ENCODE measurements at places on chromosomes 2 and 18.

GRCh38 chr2:145715601-145716000 is 1195.7 kb upstream of the ZEB2 start:
- DNase-seq, result no peak

GRCh38 chr2:209424199-209424701 is 403 bp downstream of the MAP2 start:
- DNase-seq, result no peak

DNA sequence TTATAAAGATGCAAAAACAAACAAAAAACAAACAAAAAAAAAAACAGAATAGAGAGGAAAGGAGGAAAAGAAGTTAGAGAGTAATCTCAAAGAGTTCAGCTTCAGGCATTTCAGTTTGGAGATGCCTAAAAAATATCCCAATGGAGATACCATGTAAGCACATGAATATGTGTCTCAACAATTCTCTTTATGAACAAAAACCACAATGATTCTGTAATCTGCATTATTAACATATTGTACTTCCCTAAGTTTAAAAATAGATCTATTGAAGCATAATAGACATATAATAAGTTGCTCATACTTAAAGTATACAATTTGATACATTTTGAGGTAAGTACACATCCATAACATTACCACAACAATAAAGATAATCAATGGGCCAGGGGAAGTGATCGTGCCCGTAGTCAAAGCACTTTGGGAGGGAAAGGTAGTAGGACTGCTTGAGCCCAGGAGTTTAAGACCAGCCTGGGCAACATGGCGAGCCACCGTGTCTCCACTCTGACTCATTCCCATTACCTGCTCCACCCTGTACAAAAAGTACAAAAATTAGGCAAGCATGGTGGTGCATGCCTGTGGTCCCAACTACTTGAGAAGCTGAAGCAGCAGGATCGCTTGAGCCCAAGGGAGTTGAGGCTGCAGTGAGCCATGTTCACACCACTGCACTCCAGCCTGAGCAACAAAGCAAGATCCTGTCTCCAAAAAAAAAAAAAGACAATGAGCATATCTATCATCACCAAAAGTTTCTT is 158.9 kb downstream of the ATAD2B start:
- no peak for DNase-seq

DNA sequence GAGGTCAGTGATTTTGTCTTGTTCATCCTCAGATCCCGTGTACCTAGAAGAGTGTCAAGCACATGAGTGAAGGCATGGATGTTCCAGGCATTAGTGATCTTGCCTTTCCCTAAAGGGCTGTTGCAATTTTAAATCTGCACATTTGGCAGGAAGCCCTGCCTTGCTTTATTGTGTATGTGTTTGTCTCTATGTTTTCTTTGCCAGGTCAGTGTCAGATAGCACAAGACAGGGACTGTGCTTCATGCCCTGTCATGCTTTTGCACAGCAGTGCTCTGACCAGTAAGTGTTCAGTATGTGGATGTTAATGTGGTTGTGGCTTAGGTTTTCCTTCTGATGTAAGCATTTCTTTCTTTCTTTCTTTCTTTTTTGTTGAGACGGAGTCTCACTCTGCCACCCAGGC is 131.5 kb downstream of the RGPD3 start:
- no peak for DNase-seq

DNA sequence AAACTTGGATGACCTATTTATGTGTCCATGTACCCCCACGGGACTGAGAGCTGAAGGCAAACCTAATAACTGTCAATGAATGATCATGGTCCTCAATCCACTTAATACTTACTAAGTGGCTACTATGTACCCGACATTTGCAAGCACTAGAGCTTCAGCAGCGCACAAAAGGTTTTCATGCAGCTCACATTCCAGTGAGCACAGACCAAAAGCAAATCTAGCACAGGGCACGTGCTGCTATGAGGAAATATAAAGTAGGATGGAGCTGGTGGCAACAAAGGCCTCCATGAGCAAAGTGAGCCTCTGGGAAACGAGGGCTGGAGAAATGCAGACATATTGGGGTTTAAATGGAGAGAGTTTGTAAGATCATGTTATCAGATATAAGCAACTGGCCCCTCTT is 3.5 kb downstream of the SLC40A1 start:
- DNase-seq, result no peak

Data from stimulated activated naive CD8-positive, alpha-beta T cell treated with anti-CD3 and anti-CD28 coated beads, Interleukin-15, amount 100 ng/mL, for 72 hours (primary cell).